ENCODE measurements at places on chromosomes 1 and 21. TPM values are rescaled to one million over a fixed set of nuclear protein-coding genes. Genes with fewer than 3 reads are reported as not detected.

TMEM52 gene
- total RNA-seq = 0.36 TPM

MX2 gene
- not detected for total RNA-seq

CDC7 gene
- 6.8 TPM for total RNA-seq

ANKRD34A gene
- 0.17 TPM for total RNA-seq

SUCO gene
- 10.3 TPM for total RNA-seq

CFAP410 gene
- 7.8 TPM for total RNA-seq

RNF207 gene
- total RNA-seq = 19.3 TPM

OR2T29 gene
- not detected for total RNA-seq

PGLYRP3 gene
- not detected for total RNA-seq

PRRX1 gene
- not detected for total RNA-seq

PYGO2 gene
- 23.6 TPM for total RNA-seq

CHODL gene
- total RNA-seq = not detected

EXOSC10 gene
- 35.4 TPM for total RNA-seq

S100A1 gene
- total RNA-seq = 0.86 TPM

NBPF11 gene
- 4.8 TPM for total RNA-seq

FCRL6 gene
- not detected for total RNA-seq

TSTD1 gene
- 0.25 TPM for total RNA-seq

ALG14 gene
- 2.8 TPM for total RNA-seq

GUCA2A gene
- total RNA-seq = not detected

TNFRSF1B gene
- total RNA-seq = 0.40 TPM

PSMD4 gene
- total RNA-seq = 196 TPM

IER5 gene
- total RNA-seq = 38.3 TPM

CHI3L1 gene
- total RNA-seq = not detected

SELENBP1 gene
- 5.6 TPM for total RNA-seq

LIN28A gene
- total RNA-seq = not detected

ABCG1 gene
- 2.0 TPM for total RNA-seq

CRNN gene
- not detected for total RNA-seq

DYNLT5 gene
- not detected for total RNA-seq

ZBTB8A gene
- total RNA-seq = 2.9 TPM

LYPD8 gene
- not detected for total RNA-seq

PKNOX1 gene
- total RNA-seq = 5.9 TPM

GFI1 gene
- 0.26 TPM for total RNA-seq

TGFBR3 gene
- total RNA-seq = 3.3 TPM

GJB3 gene
- total RNA-seq = 8.0 TPM

MASP2 gene
- 0.09 TPM for total RNA-seq

ARTN gene
- total RNA-seq = not detected

SLC45A1 gene
- total RNA-seq = 2.5 TPM

PLD5 gene
- 0.94 TPM for total RNA-seq

RPRD2 gene
- total RNA-seq = 14.8 TPM

DCST1 gene
- total RNA-seq = not detected

CYP4Z1 gene
- not detected for total RNA-seq

NCMAP gene
- total RNA-seq = 0.03 TPM
